ENCODE measurements at places on chromosomes 5 and 9. TPM values are rescaled to one million over a fixed set of nuclear protein-coding genes. Genes with fewer than 3 reads are reported as not detected.

SPINK13 gene
- polyA plus RNA-seq = 0.59 TPM

- DNase-seq = no peak
These were observed 59.6 kb upstream of the ADAMTS19 start for GRCh38 chr5:129400395-129400983.

DNA sequence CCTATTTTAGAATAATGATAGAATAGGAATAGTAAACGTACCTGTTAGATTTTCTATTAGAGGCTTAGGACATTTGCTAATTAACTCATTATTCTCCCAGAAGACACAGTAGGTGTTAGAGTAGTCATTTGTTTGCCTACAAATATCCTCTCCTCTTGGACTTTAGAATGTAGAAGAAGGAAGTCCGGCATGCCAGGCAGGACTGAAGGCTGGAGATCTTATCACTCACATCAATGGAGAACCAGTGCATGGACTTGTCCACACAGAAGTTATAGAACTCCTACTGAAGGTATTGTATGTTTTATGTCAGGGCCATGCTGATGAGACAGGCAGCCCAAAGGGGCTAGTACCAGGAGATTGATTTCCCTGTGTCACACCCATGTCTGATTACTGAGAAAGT is 43.3 kb downstream of the CD180 start:
- DNase-seq = no peak

GRCh38 chr5:151674626-151675610 is 11.8 kb downstream of the SPARC start:
- DNase-seq = no peak

- DNase-seq = no peak
These were observed 3.6 kb upstream of the FST start for GRCh38 chr5:53476531-53477480.

All from right renal cortex interstitium (tissue), 3 donors.